ENCODE measurements at places on chromosomes 4 and X.

- peak; percentile 51 for DNase-seq
These were observed 20.9 kb upstream of the RAB40A start for GRCh38 chrX:103540145-103540544.

DNA sequence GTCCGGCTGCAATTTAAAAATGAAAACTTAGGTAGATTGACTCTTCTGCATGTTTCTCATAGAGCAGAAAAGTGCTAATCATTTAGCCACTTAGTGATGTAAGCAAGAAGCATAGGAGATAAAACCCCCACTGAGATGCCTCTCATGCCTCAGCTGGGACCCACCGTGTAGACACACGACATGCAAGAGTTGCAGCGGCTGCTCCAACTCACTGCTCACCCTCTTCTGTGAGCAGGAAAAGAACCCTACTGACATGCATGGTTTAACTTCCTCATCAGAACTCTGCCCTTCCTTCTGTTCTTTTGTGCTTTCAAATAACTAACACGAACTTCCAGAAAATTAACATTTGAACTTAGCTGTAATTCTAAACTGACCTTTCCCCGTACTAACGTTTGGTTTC, 41.0 kb downstream of the MAP7D3 start:
- no peak for DNase-seq

GRCh38 chr4:59956366-59956765, 1243.8 kb upstream of the ADGRL3 start:
- no peak for DNase-seq

GRCh38 chr4:121783210-121783609, 17.9 kb upstream of the EXOSC9 start:
- DNase-seq: no peak

- no peak for DNase-seq
These were observed 86.4 kb downstream of the SHISA3 start for GRCh38 chr4:42483426-42484379.

DNA sequence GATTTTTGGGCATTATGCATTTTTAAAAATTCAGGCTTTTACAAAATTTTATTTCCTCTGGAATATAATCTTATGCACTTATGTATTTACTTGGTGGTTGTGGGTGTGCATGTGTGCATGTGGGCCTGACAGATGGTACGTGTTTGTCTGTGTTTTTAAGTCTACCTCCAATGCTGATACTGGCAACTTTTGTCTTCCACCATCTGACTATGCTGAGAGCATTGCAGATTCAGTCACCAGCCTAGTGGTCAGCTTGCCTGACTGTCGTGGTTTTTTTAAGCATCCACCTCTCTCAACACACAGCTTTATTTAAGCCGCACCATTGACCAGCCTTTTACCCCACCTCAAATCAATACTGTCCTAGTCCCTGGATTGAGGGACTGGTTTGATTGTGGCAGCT, 37.1 kb downstream of the FSTL5 start:
- DNase-seq: no peak

GRCh38 chr4:5780831-5781480, 70.0 kb downstream of the EVC start:
- DNase-seq: no peak

DNA sequence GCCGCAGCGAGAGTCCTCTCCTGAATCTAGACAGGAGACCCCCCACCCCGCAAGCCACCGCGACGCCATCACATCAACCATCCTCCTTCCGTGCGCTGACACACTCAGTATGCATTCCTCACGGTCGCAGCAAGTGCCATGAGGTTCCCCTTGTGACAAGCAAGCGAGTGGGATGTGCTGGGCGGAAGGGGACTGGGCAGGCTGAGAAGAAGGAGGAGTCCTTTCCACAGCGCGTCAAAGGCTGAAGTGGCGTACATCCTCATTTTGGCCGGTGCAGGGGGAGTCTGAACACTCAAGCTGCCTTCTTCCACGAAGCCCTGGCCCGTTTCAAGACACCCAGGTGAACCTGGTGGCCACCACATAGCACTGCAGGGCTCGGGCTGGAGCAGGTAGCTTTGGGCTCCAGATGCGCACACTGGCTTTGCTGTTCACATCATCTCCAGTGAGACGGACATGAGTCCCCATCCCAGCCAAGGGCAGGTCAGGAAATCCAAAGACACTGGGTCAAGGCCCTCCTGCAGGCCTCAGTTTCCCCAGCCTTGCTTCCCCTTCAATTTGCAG, 30.4 kb downstream of the CCNQ start:
- DNase-seq: no peak

DNA sequence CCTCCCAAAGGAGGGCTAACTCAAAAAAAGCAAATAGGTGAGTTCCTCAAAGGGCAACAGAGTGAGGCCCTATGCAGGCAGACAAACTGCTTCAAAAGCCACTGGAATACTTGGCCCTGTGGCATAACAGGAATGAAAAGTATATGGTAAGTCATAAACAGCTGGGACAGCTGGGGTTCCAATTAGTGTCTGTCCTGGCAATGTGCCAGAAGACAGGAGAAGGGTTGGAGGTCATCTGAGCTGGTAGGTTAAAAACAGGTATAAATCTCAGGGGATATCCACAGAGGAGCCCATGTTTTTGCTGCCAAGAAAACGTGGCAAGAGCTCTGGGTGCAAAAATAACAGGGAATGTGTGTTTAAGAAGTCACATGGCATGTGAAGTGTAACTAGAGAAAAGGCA, 111.6 kb downstream of the APOOL start:
- no peak for DNase-seq

- no peak for DNase-seq
These were observed 46.1 kb downstream of the CNOT6L start for GRCh38 chr4:77773101-77773500.

- no peak for DNase-seq
These were observed 103.4 kb upstream of the PDLIM3 start for GRCh38 chr4:185638548-185639301.

DNA sequence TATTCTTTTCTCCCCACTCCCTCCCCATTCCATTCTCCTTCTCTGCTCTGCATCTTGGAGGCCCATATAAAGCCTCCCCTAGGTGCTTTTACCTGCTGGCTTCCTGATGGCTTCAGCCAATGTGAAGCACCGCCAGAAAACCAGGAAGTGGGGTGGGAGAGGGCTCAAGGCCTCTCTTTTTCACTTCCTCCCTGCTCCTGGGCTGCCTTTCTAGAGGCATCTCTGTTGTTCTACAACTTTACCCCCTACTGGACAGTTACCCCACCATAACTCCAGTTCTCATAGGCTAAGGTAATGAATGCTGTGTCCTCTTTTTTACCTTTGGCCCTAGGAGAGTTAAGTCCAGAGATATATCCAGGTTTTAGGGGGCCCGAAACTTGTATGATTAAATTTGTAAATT, 62.4 kb upstream of the PPARGC1A start:
- no peak for DNase-seq

DNA sequence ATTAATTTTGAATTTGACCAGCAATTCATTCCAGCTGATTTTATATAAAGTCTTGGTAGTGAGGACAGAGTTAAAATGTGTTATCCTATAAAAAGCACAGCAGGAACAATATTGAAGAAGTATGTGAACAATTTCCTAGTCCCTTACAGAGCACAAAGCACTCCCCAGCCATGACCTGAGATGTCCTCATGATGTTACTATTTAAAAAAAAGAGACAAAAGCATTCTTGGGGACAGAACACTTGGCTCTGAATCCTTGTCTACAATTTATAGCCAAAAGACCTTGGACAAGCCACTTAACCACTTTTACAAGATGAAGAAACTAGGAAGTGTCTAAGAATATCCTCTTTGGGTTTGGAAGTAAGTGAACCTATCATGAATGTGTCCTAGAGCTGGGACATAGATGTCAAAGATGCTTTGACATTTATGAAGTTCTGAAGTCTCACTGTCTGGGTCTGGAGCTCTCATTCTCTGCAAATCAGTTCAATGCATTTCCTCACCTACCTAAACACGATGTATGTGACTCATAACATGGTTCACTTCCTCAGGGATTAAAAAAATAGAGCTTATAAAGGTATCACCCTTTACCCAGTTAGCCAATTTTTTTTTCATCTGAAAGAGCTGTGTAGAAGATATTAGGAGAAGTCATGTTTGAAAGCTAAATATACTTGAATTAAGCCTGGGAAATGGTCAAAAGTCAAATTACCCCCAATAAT, 61.4 kb downstream of the IGFBP7 start:
- DNase-seq: no peak

GRCh38 chr4:73704314-73705055, 35.9 kb upstream of the CXCL8 start:
- peak; percentile 84 for DNase-seq

DNA sequence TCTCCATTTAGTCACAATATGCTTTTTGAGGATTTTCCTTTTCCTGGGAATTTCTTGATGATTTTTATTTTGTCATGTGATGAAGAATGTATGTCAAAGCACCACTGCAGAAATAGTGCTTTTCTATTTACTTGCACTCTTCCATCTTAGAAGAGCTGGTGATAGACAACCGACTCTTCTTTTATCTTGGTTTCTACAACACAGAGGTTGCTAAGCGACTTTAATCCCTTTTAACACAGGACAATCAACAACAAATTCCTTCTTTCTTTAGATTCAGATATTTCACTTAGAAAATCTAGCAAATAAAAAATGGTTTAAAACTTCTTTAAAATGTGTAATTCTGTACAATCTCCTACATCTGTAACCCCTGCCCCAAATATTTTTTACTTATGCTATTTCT, 34.6 kb downstream of the TET2 start:
- DNase-seq: no peak

GRCh38 chr4:125044886-125045285, 269.9 kb upstream of the FAT4 start:
- peak; percentile 40 for DNase-seq

GRCh38 chr4:7309181-7309580, 116.8 kb downstream of the SORCS2 start:
- DNase-seq: peak; percentile 45

GRCh38 chrX:3326681-3327080, 19.8 kb downstream of the MXRA5 start:
- peak; percentile 17 for DNase-seq

DNA sequence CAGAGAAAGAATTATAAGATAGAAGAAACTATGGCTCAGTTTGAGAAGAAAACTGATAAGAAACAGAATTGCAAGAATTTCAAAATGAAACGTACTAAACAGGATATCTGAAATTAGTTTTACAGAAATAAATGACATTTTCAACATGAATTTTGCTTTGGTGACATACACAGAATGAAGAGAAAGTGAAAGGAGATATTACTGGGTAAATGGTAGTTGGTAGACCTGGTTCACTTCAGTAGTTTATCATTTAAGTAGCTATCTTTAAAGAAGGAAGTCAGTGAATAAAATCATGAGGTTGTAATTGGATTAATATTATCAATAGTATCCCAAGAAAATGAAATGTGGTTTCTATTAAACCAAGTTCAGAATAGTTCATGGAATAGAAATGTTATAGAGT, 395.5 kb upstream of the SMIM31 start:
- DNase-seq: no peak

GRCh38 chrX:74248889-74249288, 55.1 kb upstream of the ZCCHC13 start:
- peak; percentile 70 for DNase-seq

- no peak for DNase-seq
These were observed 84.5 kb upstream of the UXT start for GRCh38 chrX:47743504-47743903.

- DNase-seq: no peak
These were observed 138.1 kb upstream of the RASGEF1B start for GRCh38 chr4:81609844-81610243.

DNA sequence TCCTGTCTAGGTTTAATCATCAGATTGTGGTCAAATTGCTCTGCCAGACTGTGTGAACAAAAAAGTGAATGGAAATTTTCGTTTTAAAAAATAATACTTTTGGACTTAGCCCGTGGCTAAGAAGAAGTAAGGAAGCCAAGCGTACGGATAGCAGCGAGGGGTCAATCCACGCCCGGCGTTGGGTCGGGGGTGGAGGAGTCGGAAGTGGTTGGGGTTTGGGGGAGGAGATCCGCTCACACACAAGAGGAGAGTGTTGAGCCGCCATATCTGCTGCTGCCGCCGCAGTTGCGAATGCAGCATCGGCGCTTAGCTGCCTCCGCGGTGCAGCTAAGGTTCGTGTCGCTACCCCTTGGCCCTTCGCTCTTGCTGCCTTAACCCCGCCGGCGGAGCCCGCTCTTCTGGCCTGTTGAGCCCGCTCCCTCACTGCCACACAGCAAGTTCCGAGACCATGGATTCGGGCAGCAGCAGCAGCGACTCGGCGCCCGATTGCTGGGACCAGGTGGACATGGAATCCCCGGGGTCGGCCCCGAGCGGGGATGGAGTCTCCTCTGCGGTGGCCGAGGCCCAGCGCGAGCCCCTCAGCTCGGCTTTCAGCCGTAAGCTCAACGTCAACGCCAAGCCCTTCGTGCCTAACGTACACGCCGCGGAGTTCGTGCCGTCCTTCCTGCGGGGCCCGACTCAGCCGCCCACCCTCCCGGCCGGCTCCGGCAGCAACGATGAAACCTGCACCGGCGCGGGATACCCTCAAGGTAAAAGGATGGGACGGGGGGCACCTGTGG, at the start of gene GSPT2:
Gene GSPT2, plus strand, starts transcription at position 264 of the 779 bp plus-strand sequence. Its CDS starts 185 bp downstream, at position 449.
- peak; percentile 76 for DNase-seq

GRCh38 chr4:89759426-89759825, 77.5 kb downstream of the SNCA start:
- DNase-seq: no peak

DNA sequence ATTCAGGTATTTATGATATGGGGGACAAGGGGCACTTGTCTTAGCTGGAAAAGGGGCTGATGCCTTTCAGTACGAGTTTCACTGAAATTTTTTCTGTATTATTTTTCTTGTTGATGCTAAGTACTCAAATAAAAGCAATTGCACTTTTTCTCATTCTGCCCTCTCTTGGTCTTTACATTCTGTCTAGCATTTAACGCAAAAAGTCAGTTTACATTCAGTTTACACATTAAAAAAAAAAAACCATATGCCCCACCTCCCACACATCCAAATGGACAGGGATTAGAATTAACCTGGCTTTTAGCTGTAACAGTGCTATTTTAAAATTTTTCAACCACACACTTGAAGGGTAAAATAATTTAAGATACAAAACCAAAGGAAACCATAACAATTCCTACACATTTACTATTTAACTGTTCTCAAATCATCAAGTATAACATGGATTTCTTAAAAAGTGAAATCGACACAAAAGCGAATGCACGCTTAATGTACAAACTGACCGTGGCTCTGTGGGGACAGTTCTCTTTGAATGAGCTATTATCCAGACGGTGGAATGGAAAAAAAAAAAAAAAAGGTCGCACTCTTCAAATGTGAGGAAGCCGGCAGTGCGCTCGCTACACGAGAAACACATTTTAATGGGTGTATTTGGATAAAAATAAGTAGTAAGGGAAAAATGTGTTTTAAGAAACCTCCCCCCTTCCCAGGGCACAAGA, 1.4 kb downstream of the AMMECR1 start:
- DNase-seq: peak; percentile 20

DNA sequence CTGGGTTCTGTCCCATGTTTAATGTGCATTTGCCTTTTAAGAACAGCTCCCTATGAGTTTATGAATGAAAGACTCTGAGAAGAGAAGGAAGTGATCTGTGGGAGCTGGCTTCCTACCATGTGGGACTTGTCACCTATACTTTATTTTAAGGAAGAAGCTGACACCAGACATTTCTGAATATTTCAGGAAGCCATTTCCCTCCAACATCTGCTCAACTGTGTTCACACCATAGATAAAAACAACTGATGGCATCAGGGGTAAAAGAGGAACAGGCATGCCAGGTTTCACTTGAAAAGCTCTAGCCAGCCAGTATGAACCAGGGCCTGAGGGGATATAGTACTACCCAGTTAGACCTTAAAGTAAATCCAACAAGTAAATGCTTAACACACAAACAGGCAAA, 116.0 kb downstream of the COL4A6 start:
- DNase-seq: no peak
